ENCODE measurements at places on chromosomes 16 and 17. TPM values are rescaled to one million over a fixed set of nuclear protein-coding genes. Genes with fewer than 3 reads are reported as not detected.

CNTROB gene
- 12.5 TPM for total RNA-seq

CD300H gene
- total RNA-seq, result not detected

CCDC200 gene
- not detected for total RNA-seq

FAM20A gene
- not detected for total RNA-seq

OR1F1 gene
- not detected for total RNA-seq

STX1B gene
- 3.9 TPM for total RNA-seq

TMED6 gene
- total RNA-seq, result not detected

GRCh38 chr17:56918916-56919315 is 5.1 kb upstream of the TRIM25 start:
- DNase-seq, result no peak
- no peaks in the 10 kb centered on the region for H3K36me3 ChIP-seq
- no peak overlapping the region for H3K27ac ChIP-seq
- peaks cover 4% of the 10 kb centered on the region for H3K4me1 ChIP-seq
- H3K27me3 ChIP-seq, result no peaks in the 10 kb centered on the region

DNA sequence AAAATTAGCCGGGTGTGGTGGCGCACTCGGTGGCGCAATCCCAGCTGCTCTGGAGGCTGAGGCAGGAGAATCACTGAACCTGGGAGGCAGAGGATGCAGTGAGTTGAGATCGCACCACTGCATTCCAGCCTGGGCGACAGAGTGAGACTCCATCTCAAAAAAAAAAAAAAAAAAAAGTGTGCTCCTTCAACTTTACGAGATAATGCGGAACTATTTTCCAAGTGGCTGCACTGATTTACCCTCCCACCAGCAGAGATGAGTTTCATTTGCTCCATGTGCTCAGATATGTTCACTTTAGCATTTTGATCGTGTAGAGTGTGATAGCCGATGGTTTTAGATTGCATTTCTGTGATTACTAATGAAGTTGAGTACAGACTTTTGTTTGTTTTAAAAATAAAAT is 20.0 kb upstream of the LASP1NB start:
- no peaks in the 10 kb centered on the region for H3K27me3 ChIP-seq
- H3K36me3 ChIP-seq, result peaks cover 55% of the 10 kb centered on the region

DNA sequence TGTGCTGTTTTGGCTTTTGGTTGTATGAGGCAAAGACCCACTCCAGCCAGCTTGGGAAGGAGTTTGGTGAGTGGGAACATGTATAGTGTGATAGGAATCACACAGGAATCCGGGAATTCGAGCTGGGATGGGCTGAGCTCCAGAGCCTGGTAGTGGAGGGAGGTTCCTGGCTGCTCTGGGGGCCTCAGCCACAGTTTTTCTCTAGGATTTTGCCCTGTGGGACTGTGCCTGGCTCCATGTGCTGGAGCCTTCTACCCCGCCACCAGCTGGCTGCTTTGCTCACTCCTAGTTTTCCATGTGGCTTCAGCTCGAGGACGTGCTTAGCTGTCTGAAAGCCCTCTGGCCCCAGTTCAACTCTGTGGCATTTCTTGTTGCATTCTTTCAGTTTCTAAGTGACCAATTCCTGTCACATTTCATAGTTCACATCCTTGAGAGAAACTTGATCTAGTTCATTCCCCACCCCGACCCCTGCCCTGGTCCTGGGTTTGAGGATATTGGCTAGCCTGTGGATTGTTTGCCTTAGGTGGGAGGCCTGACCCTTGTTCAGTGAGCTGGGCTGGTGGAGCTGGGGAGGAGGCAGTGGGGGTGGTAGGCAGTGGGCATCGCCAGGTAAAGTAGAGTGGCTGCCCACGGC is 5.0 kb downstream of the SEC14L1 start:
- H3K4me1 ChIP-seq, result peaks cover 18% of the 10 kb centered on the region
- peak; percentile 76 for DNase-seq
- no peak overlapping the region for H3K4me3 ChIP-seq
- H3K27ac ChIP-seq, result peak overlapping the region; percentile 61

GRCh38 chr17:149897-150584 is 12.7 kb downstream of the SCGB1C2 start:
- H3K36me3 ChIP-seq, result no peaks in the 10 kb centered on the region
- H3K4me3 ChIP-seq, result no peak overlapping the region
- H3K4me1 ChIP-seq, result peaks cover 2% of the 10 kb centered on the region

DNA sequence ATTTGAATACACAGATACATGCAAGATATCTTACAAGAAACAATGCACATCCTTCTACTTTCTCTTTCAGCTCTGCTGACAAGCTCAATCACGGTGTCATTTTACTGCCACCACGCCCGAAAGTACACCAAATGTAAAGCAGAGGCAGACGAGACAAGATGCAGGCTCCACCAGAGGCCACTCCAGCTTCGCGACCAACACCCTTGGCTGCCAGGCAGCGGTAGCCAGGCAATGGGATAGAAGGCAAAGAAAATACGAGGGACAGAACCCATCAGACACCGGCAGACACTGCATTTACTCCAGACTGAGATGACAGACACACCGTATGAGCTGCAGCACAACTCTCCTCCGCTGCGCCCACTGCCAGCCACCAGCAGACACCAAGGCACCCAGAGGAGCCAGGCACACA is 41.0 kb downstream of the USP22 start:
- peaks cover 5% of the 10 kb centered on the region for H3K4me1 ChIP-seq
- H3K36me3 ChIP-seq, result peaks cover 79% of the 10 kb centered on the region
- no peak for DNase-seq

GRCh38 chr16:13052431-13052830 is 151.0 kb downstream of the SHISA9 start:
- DNase-seq, result no peak
- H3K4me1 ChIP-seq, result no peaks in the 10 kb centered on the region
- no peak overlapping the region for H3K4me3 ChIP-seq
- no peaks in the 10 kb centered on the region for H3K36me3 ChIP-seq
- no peaks in the 10 kb centered on the region for H3K27me3 ChIP-seq

GRCh38 chr17:43701318-43701743 is 39.6 kb upstream of the MEOX1 start:
- no peak overlapping the region for H3K4me3 ChIP-seq
- H3K4me1 ChIP-seq, result peaks cover 5% of the 10 kb centered on the region
- H3K36me3 ChIP-seq, result no peaks in the 10 kb centered on the region

DNA sequence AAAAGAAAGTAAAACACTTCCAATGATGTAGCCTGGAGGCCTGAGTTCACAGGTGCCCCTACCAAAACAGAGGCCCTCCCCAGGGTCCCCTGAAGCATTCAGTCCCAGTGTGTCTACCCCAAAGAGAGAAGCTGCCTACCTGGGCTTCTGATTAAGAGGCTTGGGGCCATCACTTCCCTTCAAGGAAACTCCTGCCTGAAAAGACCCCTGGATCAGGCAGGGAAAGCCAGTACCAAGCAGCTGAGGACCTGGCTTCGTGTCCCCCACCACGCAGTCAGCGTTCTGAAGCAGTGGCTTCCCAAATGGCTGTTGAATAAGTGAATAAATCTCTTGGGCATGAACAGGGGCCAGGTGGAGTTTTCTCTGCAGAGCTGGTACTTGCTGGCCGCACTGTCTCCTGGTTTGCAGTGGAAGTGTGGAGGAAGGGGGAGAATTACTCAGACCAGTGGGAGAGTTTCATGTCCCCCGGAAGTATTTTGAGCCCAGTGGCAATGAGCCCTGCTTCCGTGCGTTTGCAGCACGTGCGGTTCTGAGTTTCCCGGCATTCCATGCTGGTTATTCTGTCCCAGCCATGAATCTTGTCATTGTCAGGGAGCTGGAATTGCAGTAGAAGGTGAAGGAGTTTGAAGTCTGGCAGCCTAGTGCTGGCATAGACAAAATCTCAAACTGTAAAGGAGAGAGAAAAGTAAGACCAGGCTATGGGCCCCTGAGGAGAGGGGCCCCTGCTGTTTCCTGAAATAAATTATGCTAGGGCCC is 27.0 kb downstream of the RMI2 start:
- H3K27me3 ChIP-seq, result no peaks in the 10 kb centered on the region
- H3K27ac ChIP-seq, result no peak overlapping the region
- H3K36me3 ChIP-seq, result no peaks in the 10 kb centered on the region
- DNase-seq, result no peak
- H3K4me3 ChIP-seq, result no peak overlapping the region

GRCh38 chr16:87141402-87141801 is 175.8 kb downstream of the C16orf95 start:
- H3K4me1 ChIP-seq, result no peaks in the 10 kb centered on the region
- H3K27me3 ChIP-seq, result peaks cover 31% of the 10 kb centered on the region
- H3K27ac ChIP-seq, result no peak overlapping the region
- no peaks in the 10 kb centered on the region for H3K36me3 ChIP-seq
- DNase-seq, result no peak

DNA sequence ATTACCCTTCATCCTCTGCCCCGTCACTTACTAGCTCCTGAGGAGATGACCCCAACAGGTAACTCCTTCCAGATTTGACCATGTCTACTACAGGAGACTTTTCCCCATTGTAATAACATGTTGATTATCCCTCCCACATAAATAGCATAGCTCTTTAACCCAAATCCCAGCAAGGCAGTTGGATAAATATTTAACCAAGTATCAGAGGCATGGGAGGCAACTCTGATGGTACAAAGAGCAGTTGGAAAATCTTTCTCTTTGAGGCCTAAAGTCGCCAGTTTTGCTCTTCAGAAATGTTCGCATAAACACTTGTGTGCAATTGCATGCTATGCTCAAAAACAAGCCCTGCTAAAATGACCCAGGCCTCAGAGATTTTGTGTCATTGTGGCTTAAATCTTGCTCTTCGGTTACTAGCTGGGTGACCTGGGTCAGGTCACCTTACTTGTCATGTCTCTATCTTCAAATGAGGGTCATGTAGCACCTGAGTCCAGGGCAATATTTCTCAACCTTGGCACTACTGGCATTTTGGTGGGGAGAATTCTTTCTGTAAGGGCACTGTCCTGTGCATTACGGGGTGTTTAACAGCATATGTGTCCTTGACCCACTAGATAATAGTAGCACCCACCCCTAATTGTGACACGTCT is 48.8 kb downstream of the HSD17B2 start:
- no peaks in the 10 kb centered on the region for H3K36me3 ChIP-seq
- no peak for DNase-seq
- no peaks in the 10 kb centered on the region for H3K27me3 ChIP-seq
- H3K27ac ChIP-seq, result no peak overlapping the region
- no peak overlapping the region for H3K4me3 ChIP-seq
- H3K4me1 ChIP-seq, result peaks cover 7% of the 10 kb centered on the region

DNA sequence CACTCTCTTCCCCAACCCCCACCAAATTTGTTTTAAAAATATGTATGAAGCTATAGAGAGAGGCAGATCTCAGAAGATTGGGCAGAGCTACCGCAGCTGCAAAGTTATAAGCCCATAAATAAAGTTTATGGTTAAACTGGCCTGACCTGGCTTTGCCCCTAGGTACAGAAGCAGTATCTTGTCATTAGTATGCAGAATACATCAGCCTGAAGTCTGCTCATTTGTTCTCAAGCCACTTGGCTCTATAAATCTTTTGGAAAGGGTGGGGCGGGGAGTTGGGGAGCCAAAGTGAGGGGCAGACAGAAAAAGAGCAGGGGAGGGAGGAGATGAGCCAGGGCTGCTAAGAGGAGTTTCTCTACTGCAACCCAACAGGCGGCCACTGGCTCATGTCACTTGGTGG is 113.2 kb downstream of the SOX9 start:
- H3K27me3 ChIP-seq, result peaks cover 20% of the 10 kb centered on the region
- H3K4me1 ChIP-seq, result no peaks in the 10 kb centered on the region
- DNase-seq, result no peak
- H3K36me3 ChIP-seq, result no peaks in the 10 kb centered on the region

DNA sequence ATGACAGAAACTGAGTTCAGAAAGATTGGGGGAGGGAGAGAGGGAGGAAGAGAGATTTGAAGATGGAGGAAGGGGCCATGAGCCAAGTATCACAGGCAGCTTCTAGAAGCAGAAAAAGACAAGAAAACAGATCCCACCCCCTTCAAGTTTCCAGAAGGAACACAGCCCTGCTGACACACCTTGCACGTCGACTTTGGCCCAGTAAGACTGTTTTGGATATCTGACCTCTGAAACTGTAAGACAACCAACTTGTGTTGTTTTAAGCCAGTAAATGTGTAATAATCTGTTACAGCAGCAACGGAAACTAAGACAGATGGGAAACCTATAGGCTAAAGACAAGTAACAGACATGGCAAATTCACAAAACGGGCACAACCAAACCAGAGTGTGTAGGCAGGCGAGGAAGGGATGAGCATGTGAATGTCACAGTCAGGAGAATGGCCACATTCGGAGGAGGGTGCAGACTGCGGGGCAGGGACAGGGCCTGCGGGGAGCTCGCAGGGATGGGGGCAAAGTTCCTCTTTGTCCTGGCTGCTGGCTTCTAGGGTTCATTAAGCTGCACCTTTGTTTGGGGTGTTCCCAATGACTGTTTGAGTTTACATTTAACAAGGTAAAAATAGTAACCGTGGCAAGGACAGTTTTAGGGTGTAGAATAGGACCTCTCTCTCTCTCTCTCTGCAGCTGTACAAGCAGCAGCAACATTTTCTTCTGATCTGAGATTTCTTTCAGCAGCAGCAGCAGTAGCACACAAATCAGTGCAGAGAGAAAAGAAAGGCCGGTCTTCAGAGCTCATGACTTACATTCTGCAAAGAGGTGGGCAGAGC is 18.3 kb upstream of the ATP2C2 start:
- H3K27me3 ChIP-seq, result peaks cover 62% of the 10 kb centered on the region
- H3K4me3 ChIP-seq, result no peak overlapping the region
- no peaks in the 10 kb centered on the region for H3K4me1 ChIP-seq
- DNase-seq, result no peak
- H3K27ac ChIP-seq, result no peak overlapping the region
- H3K36me3 ChIP-seq, result no peaks in the 10 kb centered on the region

DNA sequence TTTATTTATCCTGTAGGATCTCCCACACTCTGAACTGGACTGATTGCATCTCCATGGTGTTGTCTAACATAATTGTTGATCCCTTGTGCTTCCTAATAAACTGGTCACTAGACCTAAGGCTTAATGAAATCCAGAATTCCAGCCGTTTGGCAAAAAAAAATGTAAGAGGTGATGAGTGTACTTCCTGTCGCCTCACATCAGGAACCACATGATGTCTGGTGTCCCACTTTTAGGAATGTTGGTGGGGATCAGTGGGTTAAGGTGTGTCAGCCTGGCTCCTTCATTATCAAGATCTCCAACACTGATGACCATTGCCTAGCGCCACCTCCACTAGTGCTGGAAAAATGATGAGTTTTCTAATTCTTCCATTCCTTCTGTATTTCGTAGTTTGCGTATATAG is 18.6 kb upstream of the LONP2 start:
- no peak overlapping the region for H3K4me3 ChIP-seq
- peaks cover 12% of the 10 kb centered on the region for H3K27me3 ChIP-seq
- H3K36me3 ChIP-seq, result no peaks in the 10 kb centered on the region
- H3K27ac ChIP-seq, result no peak overlapping the region
- no peaks in the 10 kb centered on the region for H3K4me1 ChIP-seq

GRCh38 chr16:57898961-57899360 is 72.0 kb downstream of the CNGB1 start:
- H3K4me1 ChIP-seq, result no peaks in the 10 kb centered on the region
- peaks cover 17% of the 10 kb centered on the region for H3K27me3 ChIP-seq
- H3K4me3 ChIP-seq, result no peak overlapping the region
- no peaks in the 10 kb centered on the region for H3K36me3 ChIP-seq
